Fibroblast of skin of right quadriceps (primary cell): ENCODE measurements at places on chromosomes 2 and 18.

- DNase-seq, result no peak
These were observed 201.4 kb downstream of the CELF4 start for GRCh38 chr18:37364237-37364636.

DNA sequence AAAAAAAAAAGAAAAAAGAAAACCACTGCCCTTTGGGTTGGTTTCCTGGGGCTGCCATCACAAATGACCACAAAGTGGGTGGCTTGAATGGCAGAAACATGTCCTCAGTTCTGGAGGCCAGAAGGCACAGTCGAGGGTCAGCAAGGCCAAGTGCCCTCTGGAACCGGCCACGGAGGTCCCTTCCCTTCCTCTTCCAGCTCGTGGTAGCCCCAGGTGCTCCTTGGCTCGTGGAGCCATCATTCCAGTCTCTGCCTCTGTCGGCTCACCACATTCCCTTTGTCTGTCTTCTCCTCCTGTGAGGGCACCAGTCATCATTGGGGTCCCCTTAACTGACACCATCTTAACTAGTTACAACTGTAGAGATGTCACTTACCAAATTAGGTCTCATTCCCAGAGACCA is 8.5 kb upstream of the NFATC1 start:
- DNase-seq, result no peak

DNA sequence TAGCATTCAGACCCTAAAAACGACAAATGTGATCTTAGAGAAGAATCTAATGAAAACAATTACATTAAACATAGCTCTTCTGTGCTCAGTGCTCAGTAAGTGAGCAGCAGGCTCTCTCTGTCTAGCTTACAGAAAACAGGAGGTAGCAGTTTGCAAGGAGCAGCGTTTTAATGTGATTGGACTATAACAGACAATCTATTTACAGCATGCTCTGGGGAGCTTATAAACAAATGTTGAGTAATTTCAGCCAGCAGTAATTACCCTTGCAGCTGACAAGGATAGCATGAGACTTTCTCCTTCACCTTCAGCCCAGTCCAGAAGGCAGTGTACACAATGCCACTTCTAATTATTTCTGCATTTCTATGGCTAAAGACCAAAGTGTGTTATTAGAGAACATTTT is 270.4 kb downstream of the FIGN start:
- DNase-seq, result no peak

DNA sequence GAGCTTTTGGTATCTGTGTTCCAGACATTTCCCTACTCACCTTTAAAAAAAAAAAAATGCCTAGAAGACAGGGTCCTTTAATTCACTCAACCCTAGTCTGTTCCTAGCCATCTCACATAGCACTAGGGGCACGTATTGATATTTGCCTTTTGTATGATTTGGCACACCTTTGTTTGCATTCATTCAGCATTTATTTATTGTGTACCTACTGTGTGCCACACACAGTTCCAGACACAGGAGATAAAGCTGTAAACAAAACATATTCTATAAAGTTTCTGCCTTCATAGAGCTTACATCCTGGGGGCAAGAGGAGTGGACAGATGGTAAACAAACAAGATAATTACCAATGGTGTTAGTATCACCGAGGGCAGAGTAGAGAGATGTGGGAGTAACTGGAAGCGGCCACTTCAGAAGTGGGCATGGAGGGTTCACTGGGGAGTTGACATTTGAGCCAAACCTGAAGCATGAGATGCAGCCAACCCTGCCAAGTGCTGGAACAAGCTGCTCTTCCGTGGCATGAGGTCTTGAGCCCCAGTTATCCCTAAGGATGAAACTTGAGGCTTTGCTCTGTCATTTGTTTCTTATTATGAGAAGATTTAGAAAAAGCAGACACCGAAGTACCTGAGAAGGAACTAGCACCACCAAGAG is 18.2 kb downstream of the MAPRE2 start:
- no peak for DNase-seq

DNA sequence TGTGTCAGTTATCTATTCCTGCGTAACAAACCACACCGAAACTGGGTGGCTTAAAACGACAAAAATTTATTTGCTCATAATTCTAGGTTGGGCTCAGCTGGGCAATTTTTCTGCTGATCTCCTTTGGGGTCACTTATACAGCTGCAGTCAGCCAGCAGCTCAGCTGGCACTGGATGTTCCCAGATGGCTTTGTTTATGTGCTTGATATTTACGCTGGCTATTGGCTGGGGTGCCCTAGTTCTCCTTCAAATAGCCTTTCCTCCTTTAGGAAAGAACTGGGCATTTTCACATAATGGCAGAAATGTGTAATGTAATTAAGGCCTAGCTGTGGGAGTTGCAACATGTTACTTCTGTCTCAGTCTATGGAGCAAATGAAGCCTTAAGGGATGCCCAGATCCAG is 142.2 kb downstream of the B3GNT2 start:
- DNase-seq, result no peak

DNA sequence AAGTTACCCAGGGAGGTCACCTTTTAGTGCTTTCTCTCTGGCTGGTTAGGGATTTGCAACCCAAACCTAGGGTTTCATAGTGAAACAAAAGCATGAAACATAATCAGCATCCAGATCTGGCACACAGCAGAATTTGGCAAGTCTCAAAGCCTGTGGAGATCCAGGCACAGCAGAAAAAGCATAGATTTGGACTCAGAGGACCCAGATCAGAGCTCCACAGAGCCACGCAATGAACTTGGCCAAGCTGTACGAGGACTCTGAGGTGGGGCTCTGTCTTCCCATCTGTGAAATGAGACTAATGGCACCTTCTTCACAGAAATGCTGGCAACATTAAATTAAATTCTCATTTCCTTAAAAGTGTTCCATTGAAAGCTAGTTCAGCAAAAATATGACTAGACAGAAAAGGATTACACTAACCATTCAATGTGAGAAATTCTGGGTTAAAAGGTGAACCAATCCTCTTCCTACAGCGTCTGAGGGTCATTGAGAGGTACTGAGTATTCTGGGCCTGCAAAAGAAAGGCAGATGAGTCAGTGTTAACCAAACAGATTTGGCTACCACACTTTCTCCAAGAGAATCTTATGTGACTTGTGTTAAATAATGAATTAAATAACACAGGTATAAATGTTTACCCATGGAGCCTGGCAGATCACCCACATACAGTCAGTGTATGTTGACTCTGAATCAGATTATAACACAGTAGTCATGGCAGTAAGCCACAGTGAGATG is 266.3 kb downstream of the MREG start:
- DNase-seq, result no peak

GRCh38 chr2:226791056-226791486 is 8.5 kb downstream of the IRS1 start:
- peak; percentile 65 for DNase-seq

- DNase-seq, result peak; percentile 87
These were observed 78.6 kb downstream of the SATB2 start for GRCh38 chr2:199378948-199379650.

GRCh38 chr2:119011910-119012209 is 69.9 kb downstream of the MARCO start:
- no peak for DNase-seq

DNA sequence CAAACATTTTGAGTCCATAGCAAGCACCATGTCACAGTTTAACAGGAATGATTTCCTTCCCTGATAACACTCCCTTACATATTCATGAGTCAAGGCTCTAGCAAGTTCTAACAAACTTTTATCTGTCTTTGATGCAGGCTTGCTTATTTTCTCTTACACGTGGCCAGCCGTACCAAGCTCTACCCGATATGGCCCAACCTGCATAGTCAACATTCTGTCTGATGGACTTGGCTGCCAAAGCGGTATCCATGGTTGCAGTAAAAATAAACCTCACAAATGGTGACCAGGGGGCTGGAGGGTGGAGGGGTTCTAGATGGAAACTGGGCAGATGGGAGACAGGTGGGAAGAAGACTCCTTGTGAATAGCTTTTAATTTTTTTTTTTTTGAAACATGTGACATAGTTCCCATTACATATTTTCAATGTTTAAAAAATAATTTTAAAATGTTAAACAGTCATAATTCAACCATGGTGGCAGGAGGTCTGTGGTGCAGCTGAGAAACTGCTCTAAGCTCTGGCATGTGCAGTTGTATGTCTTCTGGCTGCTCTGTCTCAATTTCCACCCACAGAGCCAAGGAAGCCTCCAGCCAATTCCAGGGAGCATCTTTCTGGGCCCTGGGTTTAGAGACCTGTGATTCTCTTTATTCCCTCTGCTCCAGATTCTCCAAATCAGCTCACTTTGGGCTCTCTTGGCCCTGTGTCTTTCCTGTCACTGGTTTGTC is 20.7 kb upstream of the CXCR1 start:
- DNase-seq, result no peak

GRCh38 chr2:167420211-167420610 is 531.9 kb downstream of the XIRP2 start:
- peak; percentile 25 for DNase-seq
